ENCODE measurements at places on chromosomes 4 and X.

DNA sequence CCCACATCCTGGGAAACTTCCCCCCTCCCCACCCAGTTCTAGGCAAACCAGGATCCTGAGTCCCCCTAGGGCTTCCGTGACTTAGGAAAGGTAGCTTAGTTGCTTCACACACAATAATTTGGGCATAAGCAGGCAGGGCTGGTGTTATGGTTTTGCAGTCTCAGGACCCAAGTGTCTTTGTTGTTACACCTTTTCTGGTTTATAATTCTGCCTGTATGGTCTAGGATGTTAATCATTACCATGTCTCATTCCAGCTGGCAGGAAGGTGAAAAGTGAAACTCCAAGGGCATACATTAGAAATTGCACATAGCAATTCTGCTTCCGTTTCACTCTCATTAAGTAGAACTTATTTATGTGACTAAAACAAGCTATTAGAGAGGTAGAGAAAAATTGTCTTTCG, 16.8 kb downstream of the UGT8 start:
- no peak for DNase-seq

DNA sequence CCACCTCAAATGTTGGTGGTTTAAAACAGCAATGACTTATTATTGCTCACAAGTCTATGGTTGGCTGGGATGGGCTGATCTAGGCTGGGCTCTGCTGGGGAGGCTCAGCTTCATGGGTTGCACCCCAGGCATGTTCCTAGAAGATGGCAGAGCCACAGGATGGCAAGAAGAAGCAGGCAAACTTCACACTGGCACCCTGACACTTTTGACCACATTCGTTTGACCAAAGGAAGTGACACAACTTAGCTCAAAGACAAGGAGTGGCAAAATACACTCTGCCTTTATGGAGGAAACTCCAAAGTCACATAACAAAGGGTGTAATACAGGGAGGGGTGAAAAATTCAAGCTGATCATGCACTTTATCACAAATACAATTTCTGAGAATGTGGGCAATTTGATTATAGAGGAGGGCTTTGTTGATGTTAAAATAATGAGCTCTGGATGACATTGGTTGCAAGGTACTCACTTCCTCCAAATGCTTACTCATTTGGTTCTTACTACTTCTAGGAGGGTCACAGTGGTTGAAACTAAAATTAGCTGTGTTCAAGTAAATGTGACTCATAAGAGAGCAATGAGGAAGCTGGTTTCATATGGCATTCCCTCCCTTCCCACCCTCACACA, 249.2 kb upstream of the RPS6KA3 start:
- peak; percentile 81 for DNase-seq

DNA sequence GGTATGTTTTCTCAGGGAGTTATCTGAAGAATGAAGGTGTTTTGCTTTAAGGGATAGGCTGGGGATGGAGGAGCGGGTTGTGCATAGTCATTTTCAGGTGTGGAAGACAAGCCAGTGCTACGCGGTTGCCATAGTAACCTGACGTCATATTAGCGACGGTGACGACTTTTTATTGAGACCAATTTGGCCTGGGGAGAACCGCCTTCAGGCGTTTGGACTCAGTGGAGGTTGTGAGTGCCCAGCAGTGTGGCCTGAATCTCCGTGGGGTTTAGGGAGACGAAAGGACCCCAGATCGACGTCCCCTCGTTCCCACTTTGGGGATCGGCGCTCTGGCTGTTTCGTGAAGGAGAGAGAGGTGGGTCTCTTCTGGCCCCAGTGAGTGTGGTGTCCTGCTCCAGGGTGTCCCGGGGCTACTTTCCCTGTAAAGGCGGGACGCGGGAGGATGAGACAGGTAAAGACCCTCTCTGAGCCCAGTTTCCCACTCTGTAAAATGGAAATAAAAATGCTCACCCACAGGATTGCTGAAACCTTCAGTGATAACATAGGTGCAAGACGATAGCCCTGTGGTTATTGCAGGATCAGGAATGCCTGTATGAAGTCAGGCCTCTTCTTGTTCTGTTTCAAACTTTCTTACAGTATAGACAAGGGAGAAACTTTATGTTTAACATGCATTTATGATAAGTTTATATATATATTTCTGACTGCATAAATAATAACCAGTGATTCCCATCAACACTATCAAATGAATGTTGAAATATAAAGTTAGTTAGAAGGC, 48.6 kb downstream of the GPRASP3 start:
- peak; percentile 53 for DNase-seq

DNA sequence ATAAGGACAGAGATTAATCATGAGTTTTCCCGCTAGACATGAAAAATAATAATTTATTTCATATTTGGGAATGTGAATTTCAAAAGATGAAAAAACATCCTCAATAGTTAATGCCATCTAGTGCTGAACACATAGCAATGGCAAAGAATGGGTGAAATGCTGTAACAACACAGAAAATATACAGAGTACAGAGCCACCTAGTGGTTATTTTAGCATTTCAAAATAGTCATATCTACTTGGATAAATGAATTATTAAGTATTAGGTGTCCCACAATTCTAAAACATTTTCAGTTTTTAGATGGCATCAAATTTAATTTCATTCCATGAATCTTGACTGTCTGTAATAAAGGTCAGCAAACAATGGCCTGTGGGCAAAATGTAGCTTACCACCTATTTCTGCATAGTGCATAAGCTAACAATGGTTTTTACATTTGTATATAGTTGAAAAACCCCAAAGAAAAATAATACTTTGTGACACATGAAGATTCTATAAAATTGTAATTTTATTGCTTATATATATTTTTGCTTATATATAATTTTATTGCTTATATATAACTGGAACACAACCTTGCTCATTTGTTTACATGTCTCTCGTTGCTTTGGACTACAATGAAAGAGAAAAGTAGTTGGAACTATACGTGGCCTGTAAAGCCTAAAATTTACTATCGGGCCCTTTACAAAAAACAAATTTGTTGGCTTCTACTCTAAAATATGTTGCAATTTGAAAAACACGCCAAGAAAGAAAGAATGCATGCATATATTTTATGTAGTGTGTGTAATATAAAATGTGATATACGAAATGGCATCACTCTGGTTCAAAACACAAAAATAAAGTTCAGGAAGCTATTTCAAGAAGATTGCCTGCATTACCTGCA, 99.1 kb upstream of the FAM47C start:
- no peak for DNase-seq

Measured in non-pigmented ciliary epithelial cell (primary cell).